ELR (cell line): ENCODE measurements at places on chromosomes 7 and 10.
A peak's percentile ranks its signal among the peaks of the same experiment; 100 is the strongest.

DNA sequence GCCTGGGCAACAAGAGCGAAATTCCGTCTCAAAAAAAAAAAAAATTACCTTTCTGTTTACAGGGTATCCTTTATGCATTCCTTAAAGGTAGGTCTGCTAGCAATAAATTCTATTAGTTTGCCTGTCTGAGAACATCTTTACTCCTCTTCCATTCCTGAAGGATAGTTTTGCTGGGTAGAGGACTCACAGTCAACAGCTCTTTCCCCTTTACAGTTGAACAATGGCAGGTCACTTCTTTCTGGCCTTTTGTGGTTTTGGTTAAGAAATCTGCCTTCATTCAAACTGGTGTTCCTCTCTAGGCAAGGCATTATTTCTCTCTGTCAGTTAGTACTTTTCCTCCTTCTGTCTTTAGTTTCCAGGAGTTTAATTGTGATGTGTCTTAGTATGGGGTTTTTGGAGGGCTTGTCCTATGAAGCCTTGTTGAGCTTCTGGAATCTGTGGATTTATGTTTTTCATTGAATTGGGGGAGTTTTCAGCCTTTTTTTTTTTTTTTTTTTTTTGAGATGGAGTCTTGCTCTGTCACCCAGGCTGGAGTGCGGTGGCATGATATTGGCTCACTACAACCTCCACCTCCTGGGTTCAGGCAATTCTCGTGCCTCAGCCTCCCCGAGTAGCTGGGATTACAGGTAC lies 4.8 kb upstream of the DNAAF5 start:
- no peak for DNase-seq

DNA sequence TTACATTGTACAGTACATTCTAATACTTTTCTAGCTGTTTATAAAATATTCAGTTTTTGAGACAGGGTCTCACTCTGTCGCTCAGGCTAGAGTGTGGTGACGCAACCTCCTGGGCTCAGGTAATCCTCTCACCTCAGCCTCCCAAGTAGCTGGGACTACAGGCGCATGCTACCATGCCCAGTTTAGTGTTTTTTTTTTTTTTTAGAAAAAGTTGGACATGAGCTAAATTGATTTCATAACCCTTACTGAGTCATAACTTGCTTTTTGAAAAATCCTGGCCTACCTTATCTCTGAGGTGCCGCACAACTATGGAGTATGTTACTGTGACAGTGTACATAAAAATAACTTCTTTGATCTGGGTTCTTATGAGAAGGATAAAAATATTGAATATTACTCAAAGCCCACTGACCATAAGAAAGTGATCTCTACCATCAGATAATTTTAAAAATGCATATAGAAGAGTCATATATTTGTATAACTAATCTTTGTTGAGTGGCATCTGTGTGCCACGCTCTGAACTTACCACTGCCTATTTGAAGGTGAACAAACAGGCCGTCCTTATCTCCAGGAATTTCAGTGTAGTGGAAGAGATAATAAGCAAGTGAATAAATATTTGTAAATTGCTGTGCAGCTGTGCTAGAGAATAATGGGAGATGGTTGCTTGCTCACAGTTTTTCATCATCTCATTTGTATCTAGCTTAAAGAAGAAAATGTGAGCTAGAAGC lies 73.2 kb downstream of the PPP1R9A start:
- no peak for DNase-seq

- no peak for DNase-seq
Measured at GRCh38 chr10:5168897-5169420, 16.0 kb downstream of the AKR1C8 start.

- no peak for DNase-seq
Measured at GRCh38 chr7:40772096-40772495, 637.3 kb downstream of the SUGCT start.

- peak; percentile 33 for DNase-seq
Measured at GRCh38 chr7:134694299-134694698, 47.6 kb downstream of the BPGM start.

DNA sequence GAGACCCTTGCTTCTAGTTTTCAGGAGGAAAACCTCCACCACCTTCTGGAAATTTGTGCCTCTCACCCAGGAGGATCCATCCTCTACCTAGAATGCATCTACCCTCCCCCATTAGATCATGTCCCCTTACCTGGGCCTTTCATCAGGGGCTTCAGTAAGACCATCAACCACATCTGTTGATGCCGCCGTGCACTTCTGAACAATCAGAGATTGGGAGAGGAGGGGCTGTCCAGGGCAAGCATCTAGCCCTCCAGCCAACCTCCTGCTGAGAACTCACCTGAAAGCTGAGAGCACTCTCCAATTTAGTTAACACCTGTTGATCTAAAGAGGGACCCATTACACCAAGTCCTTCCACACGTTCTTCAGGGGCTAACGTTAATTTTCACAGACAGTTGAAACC lies 57.6 kb upstream of the PIK3CG start:
- DNase-seq = no peak

- DNase-seq = no peak
Measured at GRCh38 chr7:129774359-129774758, 162.8 kb downstream of the NRF1 start.

DNA sequence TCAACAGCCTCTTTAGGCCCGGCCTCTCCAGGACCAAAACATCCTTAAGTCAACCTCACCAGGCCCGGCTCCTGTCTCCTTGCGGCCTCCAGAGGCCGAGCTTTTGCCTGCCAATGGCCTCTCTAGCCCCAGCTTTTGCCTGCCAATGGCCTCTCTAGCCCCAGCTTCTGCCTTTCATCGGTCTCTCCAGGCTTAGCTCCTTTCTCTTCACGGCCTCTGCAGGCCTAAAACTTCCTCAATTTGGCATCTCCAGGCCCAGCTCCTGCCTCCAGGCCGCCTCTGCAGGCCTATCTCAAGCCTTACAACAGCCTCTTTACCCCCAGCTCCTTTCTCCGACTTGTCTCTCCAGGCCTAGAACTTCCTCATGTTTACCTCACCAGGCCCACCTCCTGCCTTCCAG lies 15.7 kb upstream of the TMEM248 start:
- DNase-seq = no peak

DNA sequence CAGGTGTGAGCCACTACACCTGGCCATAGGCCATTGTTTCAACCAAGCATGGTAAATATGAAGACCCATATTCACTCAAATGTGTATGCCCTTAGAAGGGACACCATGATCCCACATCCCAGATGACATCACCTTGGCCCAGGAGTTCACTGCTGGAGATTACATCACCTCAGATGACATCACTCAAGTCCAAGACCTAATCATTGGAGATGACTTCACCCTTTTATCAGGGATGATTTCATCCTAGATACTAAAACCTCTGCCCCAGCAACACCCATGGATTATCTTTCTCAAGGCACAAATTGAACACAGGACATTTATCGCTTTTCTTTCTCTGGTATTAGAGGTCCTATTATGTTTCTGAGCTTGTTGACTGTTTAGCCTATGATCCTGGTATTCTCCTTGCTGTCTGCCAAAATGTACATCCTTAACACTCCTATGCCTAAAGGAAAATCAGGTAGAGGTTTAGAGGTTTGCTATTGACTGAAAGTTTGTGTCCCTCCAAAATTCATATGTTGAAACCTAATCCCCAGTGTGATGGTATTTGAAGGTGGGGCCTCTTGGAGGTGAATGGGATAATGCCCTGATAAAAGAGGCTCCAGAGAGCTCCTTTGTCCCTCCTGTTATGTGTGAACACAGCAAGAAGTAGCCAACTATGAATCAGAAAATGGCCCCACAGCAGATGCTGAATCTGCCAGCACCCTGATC lies 9.8 kb upstream of the CYP2C18 start:
- peak; percentile 27 for DNase-seq

GRCh38 chr7:130374507-130374906 lies 5.8 kb upstream of the CPA1 start:
- DNase-seq = no peak

- DNase-seq = no peak
Measured at GRCh38 chr7:22082553-22082885, 136.8 kb upstream of the CDCA7L start.

- DNase-seq = no peak
Measured at GRCh38 chr10:79136236-79137005, 67.7 kb downstream of the ZMIZ1 start.

DNA sequence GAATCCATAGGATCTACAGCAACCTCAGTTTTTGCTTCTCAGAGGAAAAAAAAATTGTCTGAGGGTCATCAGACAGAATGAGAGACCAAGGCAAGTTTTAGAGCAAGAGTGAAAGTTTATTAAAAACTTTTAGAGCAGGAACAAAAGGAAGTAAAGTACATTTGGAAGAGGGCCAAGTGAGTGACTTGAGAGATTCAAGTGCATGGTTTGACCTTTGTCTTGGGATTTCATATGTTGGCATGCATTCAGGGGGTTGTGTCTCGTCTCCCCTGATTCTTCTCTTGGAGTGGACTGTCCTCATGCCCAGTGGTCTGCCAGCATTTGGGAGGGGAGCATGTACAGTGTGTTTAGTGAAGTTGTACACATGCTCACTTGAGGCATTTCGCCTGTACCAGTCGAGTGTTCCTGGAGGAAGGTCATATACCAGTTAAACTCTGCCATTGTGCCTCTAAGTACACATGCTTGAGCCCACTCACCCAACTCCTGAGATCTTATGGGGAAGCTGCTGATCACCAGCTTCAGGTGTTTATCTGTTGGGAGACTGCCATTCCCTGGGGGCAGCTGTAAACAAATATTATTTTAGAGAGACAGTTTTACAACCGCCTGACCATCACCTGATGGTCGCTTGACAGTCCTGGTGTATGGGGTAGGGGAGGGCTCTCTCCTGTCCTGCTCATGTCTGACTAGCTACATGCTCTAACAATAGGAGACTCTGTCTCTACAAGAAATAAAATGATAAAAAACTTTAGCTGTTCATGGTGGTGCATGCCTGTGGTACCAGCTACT lies 109.4 kb downstream of the EEPD1 start:
- no peak for DNase-seq

DNA sequence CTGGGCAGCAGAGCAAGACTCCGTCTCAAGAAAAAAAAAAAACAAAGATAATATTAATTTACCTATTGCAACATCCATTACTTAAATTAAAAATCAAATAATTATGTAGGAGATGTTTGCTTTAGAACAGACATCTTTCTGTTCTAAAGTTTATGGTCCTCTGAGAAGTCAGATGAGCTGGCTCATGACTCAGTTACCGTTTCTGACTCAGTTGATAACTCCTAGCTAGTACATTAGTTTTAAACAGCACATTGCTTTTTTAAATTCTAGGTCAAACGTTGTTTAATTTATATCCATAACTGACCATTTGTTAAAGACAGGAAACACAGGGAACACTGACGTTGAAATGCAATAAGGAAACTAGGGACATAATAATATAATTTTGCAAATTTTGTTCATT lies 162.7 kb downstream of the ETV1 start:
- peak; percentile 74 for DNase-seq

DNA sequence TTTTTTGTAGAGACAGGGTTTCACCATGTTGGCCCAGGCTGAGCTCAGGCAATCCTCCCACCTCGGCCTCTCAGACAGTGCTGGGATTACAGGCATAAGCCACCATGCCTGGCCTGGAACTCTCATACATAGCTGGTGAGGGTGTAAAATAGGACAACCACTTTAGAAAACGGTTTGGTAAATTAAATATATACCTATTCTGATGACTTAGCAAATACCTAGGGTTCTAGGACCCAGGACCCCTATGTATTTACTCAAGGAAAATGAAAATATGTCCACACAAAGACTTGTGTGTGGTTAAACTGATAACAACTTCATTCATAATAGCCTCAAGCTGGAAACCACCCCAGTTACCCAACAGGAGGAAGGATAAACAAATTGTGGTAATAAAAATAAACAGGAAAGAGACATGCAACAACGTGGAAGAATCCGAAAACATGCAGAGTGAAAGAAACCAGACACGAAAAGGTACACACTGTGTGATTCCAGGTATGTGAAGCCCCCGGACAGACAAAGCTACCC lies 52.7 kb downstream of the CARD11 start:
- DNase-seq = no peak

- DNase-seq = peak; percentile 60
Measured at GRCh38 chr7:21253740-21254687, 173.9 kb upstream of the SP4 start.

DNA sequence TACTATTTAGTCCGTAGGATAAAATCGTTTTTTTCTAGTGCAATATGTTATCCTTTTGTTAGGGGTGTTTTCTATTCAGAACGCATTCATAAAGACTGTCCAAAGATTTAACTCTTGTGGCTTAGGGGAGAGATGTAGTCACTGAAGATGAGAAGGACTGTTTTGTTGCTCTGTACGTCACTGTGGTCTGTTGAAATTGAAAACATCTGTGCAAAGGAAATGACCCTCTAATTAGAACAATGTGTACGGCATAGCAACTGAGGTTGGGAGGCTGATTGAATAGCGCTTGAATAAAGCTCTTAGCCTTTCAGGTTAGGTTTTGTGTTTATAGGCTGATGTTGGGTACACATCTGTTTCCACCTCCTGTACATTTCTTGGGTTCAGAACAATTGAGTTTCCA lies 453.4 kb upstream of the AKR1E2 start:
- peak; percentile 92 for DNase-seq

DNA sequence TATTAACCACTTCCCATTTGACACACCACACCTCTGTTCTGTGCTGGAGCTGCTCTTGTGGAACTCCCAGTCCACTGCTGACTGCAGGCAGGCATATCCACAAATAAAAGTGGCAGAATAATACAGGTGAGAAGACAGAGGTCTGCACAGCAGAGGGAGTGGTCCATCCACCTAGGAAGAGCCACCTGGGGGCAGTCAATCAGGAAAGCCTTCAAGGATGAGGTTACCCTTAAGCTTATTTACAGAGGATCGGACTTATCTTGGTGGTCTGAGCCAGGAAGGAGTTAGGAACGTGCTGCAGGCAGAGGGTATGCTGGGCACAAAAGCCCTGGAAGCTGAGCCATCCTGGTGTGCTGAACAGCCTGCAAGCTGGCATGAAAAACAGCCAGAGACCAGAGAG lies 78.7 kb downstream of the FRMPD2 start:
- no peak for DNase-seq

DNA sequence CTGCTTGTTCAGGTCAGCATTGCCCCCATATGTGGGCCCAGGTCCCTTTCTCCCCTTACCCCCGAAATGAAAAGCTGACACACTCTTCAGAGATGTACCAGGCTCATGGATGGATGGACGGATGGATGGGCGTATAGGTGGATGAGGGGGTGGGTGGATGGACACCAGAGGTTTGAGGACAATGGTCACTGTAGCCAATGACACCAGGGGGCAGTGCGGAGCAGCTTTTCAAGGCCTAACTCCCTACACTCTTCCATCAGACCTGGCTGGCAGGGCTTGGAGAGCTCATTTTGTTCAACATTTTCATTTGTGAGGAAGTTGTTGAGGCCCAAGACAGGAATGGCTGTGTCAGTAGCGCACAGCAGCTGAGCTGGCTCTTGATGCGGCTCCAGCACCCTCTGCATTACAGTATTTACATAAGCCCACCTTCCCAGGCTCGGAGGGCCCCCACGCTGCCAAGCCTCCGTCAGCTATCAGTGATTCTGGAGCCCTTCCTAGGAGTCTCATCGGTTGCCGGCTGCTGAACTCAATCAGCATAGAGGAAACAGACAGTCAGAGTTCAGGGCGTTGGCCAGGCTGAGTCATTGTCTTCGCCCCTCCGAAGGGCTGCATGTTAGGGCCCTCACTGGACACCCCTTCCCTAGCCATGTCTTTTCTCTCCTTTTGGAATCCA lies 11.6 kb upstream of the FFAR4 start:
- DNase-seq = peak; percentile 79
